Activated T-cell treated with anti-CD3 and anti-CD28 coated beads, Interleukin-2, amount 50 U/mL, for 72 hours (primary cell): ENCODE measurements at places on chromosomes 1 and 21. TPM values are rescaled to one million over a fixed set of nuclear protein-coding genes. Genes with fewer than 3 reads are reported as not detected.
A peak's percentile ranks its signal among the peaks of the same experiment; 100 is the strongest.

Gene MAP3K21
- total RNA-seq: 2.7 TPM

Gene JTB
- 130 TPM for total RNA-seq

Gene CDCA8
- 94.0 TPM for total RNA-seq

Gene SNX7
- total RNA-seq: 0.63 TPM

GRCh38 chr1:212652609-212653008, 44.0 kb downstream of the ATF3 start:
- no peak for DNase-seq
- H3K27me3 ChIP-seq: peaks cover 19% of the 10 kb centered on the region
- H3K4me1 ChIP-seq: no peaks in the 10 kb centered on the region
- no peak overlapping the region for H3K4me3 ChIP-seq
- no peak overlapping the region for H3K27ac ChIP-seq
- peaks cover under 1% of the 10 kb centered on the region for H3K36me3 ChIP-seq

DNA sequence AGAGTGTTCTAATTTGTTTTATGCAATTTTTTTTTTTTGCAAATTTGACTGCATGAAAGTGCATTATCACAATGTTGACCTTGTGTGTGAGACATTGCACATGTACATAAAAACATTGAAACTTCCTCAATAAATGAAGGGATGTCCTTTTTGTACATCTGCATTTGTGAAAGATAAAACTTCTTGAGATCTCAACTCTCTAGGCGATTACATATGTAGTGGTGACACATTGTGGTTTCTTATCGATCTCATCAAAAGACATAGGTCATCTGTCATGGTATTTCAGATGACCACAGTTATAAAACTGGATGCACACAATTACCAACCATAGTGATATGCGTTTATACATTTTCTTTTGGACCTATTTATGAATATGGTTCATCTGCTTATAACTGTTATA, 35.6 kb upstream of the C21orf91 start:
- no peaks in the 10 kb centered on the region for H3K4me1 ChIP-seq
- H3K4me3 ChIP-seq: no peak overlapping the region
- no peak for DNase-seq
- no peak overlapping the region for H3K27ac ChIP-seq
- peaks cover 16% of the 10 kb centered on the region for H3K27me3 ChIP-seq

- peaks cover 6% of the 10 kb centered on the region for H3K4me1 ChIP-seq
- no peaks in the 10 kb centered on the region for H3K36me3 ChIP-seq
- H3K4me3 ChIP-seq: peak overlapping the region; percentile 65
- peak; percentile 43 for DNase-seq
- H3K27ac ChIP-seq: no peak overlapping the region
- H3K27me3 ChIP-seq: peaks cover 7% of the 10 kb centered on the region
These were observed 4.6 kb upstream of the CLCA2 start for GRCh38 chr1:86419277-86419903.

DNA sequence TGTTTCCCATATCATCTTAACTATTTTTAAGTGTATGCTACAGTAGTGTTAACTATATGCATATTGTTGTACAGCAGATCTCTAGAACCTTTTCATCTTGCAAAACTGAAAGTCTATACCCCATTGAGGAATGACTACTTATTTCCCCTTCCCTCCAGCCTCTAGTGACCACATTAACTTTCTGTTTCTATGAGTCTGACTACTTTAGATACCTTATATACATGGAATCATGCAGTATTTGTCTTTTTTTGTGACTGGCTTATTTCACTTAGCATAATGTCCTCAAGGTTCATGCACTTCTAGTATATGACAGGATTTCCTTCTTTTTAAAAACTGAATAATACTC, 96.5 kb upstream of the BTG3 start:
- H3K27ac ChIP-seq: no peak overlapping the region
- peaks cover 15% of the 10 kb centered on the region for H3K4me1 ChIP-seq
- peaks cover 8% of the 10 kb centered on the region for H3K27me3 ChIP-seq
- no peak overlapping the region for H3K4me3 ChIP-seq

DNA sequence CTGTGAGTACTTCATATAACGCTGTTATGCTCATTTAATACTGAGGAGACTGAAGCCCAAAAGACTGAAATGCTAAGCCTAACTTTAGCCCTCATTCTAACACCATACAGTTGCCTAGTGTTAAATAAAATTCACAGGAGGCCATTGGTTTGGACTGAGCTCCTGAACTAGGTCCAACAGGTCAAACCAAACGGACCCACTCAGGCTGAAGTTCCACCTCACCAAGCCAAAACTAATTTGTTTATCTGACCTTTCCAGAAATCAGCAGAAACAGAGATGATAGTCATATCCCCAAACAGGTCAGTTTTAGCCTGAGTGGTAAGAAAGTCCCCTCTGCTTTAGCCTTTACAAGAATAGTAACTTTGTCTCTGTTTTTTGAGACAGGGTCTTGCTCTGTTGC, 311.3 kb upstream of the ZP4 start:
- no peaks in the 10 kb centered on the region for H3K27me3 ChIP-seq
- no peak overlapping the region for H3K4me3 ChIP-seq
- no peaks in the 10 kb centered on the region for H3K36me3 ChIP-seq
- no peaks in the 10 kb centered on the region for H3K4me1 ChIP-seq

DNA sequence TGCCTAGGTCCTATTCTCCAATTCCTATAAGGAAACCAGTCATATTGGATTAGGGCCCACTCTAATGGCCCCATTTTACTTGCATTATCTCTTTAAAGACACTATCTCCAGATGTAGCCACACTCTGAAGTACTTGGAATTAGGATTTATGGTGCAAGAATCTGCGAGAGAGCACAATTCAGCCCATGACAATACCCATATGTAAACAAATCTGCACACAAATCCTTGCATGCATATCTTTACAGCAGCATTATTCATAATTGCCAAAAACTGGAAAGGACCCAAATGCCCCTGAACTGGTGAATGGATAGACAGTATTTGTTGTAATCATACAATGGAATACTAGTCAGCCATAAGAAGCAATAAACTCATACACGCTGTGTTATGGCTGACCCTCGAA, 229.8 kb upstream of the ADAMTS5 start:
- DNase-seq: no peak
- H3K27me3 ChIP-seq: no peaks in the 10 kb centered on the region
- H3K4me1 ChIP-seq: no peaks in the 10 kb centered on the region
- H3K36me3 ChIP-seq: no peaks in the 10 kb centered on the region

- DNase-seq: peak; percentile 69
- H3K27ac ChIP-seq: no peak overlapping the region
- no peaks in the 10 kb centered on the region for H3K27me3 ChIP-seq
These were observed 9.2 kb upstream of the KCNQ4 start for GRCh38 chr1:40774266-40774998.

- H3K27ac ChIP-seq: no peak overlapping the region
- H3K27me3 ChIP-seq: no peaks in the 10 kb centered on the region
- H3K36me3 ChIP-seq: no peaks in the 10 kb centered on the region
- H3K4me3 ChIP-seq: no peak overlapping the region
- H3K4me1 ChIP-seq: no peaks in the 10 kb centered on the region
These were observed 191.8 kb downstream of the LYPLAL1 start for GRCh38 chr1:219365451-219365850.

DNA sequence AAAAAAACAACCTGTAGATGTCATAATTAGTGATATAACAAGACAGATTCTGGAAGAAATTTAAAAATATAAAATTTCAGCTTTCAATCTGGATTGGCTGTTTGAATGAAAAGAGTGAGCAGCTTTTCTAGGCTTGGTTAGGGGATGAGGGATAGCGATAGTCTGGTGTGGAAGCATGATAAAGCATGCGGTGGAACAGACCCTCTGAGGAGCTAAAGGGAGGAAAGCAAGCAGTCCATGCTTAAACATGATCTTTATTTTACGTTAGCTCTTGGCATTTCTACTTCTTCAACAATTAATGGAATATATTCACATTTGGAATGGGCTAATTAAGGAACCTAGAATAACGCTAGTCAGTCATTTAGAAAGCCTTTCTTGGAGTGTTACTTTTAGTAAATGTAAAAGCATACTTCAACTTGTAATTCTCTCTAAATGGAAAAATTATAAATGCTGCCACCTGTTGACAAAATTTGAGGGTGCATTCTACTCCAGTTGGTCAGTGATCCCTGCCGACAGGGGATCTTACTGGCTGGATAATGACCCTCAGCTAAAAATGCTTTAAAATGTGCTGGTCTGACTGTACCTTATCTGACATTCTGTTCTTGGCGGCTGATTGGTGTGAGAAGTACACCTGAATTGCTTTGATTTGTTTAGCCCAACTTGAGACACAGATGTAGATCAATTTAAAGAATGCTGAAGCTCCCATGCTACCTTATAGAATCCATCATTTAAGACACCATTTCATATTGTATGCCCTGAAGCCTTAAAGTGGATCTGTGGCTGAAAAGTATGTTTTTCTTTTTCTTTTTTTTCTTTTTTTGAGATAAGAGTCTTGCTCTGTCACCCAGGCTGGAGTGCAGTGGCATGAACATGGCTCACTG, 61.2 kb downstream of the AK4 start:
- H3K4me3 ChIP-seq: no peak overlapping the region
- H3K4me1 ChIP-seq: peaks cover 35% of the 10 kb centered on the region
- DNase-seq: peak; percentile 7
- no peaks in the 10 kb centered on the region for H3K36me3 ChIP-seq
- peaks cover 9% of the 10 kb centered on the region for H3K27me3 ChIP-seq
